ENCODE measurements at places on chromosomes 12 and 14. TPM values are rescaled to one million over a fixed set of nuclear protein-coding genes. Genes with fewer than 3 reads are reported as not detected.

The EPYC gene
- not detected for total RNA-seq

The AEBP2 gene
- 8.5 TPM for total RNA-seq

The OSGEP gene
- 11.5 TPM for total RNA-seq

The SERPINA5 gene
- total RNA-seq = 216 TPM

The GPR84 gene
- total RNA-seq = not detected

The TPH2 gene
- not detected for total RNA-seq

The RFX4 gene
- not detected for total RNA-seq

The RAB2B gene
- total RNA-seq = 7.1 TPM

The TAS2R13 gene
- 0.35 TPM for total RNA-seq

The RPGRIP1 gene
- total RNA-seq = 0.23 TPM

All from left lobe of liver (tissue), 2 donors.